ENCODE measurements at places on chromosomes 7 and 10.

DNA sequence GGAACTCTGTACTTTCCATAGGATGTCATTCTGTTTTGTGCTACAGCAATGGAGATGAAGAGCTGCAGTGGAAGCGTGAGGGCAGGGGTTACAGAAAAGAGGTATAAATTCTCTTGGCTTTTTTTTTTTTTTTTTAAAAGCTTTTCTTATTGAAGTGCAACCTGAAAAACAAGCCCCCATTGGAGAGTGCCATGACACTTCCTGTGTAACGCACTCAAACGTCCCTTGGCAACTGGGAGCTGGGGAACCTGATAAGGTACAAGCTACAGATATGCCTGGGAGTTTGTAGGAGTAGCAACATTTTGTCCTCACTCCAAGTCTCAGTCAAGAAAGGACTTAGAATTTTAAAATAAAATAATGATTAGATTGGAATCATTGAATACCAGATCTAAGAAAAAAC, 512.1 kb downstream of the RPS24 start:
- DNase-seq, result no peak

- DNase-seq, result no peak
These were observed 200.3 kb downstream of the CACNB2 start for GRCh38 chr10:18340496-18341051.

- DNase-seq, result no peak
These were observed 23.2 kb downstream of the PSAP start for GRCh38 chr10:71827852-71828251.

GRCh38 chr7:114851406-114852061, 70.4 kb upstream of the MDFIC start:
- no peak for DNase-seq

DNA sequence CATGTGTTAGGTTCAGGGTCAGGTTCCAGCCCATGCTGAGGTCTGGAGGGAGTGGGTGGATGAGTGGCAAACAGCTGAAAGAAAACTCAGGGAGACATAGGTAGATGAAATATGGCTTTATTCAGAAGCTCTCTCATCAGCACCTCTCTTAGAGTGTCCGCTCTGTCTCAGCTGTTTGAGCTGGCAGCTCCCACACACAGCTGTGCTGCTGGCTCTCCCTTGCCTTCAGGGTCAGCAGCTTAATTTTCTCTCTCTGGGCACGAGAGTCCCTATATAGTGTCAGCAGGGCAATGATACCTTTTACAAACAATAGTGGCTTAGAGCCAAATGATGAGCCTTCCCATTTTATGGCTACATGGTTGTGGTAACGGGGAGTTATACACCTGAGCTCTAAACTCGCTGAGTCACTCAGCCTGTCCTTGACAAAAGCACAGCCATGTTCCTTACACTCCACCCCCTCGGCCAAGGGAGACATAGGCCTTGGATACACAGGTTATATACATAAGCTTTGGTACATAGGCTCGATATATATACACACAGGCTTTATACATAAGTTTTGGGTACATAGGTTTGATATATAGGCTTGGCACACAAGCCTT, 10.4 kb downstream of the RNF133 start:
- no peak for DNase-seq

DNA sequence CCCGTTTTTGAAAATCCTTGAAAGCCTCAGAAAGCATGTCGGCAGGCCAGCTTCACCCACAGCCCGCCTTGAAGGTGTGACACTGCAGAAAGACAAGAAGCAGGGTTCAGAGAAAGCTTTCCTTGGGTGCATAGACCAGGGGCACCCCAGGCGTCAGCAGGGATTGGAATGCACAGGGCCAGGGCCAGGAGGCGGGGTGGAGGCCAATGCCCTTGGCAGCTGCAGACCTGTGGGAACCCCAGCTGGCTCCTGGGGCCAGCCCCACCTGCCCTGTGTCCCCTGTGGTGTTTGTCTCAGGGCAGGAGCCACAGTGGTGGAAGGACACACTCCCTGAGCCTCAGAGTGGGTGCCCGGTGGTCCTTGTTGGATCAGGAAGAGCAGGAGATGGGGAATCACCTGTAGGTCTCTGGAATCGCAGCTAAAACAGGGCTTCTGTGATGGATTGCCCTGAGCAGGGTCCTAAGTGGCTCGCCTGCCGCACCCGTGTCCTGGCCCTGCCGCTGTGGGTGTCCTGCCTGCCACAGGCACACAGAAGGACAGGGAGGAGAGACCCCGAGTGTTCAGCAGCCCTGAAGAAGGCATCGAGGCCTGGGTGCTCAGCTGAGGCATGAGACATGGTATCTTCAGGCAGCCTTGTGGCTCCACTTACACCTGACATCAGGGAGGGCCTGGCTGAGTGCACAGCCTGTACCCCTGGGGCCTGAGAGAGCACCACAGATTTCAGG, 32.5 kb downstream of the ANXA8 start:
- no peak for DNase-seq
